ENCODE measurements at places on chromosomes 13 and 19. TPM values are rescaled to one million over a fixed set of nuclear protein-coding genes. Genes with fewer than 3 reads are reported as not detected.

DNA sequence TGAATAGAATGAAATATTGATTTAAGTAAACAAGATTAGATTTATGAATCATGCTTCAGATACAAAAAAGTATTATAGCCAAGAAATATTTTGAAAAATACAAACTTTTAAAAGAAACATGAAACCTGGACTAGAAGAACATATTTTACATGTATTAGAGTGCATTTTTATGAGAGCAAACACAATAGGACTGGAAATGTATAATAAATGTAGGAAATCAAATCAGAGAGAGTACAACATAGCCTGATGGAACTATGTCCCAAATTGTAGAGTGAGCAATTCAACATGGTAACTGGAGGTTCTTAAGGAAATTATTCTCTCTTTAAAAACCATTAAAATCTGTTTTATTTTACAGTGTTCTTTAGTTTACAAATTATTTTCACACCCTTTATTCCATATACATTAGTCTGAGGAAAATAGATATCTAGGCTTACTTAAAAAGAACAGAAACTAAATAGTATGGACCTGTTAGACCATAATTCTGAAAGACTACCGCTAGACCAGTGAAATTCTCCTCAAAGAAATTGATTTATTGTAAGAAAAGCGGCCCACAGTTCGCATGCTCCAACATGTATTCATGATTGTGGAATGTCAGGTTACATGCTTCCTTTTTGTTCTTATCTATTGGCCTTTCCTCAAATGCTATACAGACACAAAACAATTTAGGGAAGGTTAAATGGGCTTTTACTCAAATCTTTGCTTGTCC, 1526.5 kb upstream of the SLC10A2 start:
- H3K27me3 ChIP-seq: no peaks in the 10 kb centered on the region
- no peak overlapping the region for H3K27ac ChIP-seq
- DNase-seq: no peak
- peaks cover 5% of the 10 kb centered on the region for H3K4me1 ChIP-seq

Gene NTF4
- not detected for total RNA-seq

DNA sequence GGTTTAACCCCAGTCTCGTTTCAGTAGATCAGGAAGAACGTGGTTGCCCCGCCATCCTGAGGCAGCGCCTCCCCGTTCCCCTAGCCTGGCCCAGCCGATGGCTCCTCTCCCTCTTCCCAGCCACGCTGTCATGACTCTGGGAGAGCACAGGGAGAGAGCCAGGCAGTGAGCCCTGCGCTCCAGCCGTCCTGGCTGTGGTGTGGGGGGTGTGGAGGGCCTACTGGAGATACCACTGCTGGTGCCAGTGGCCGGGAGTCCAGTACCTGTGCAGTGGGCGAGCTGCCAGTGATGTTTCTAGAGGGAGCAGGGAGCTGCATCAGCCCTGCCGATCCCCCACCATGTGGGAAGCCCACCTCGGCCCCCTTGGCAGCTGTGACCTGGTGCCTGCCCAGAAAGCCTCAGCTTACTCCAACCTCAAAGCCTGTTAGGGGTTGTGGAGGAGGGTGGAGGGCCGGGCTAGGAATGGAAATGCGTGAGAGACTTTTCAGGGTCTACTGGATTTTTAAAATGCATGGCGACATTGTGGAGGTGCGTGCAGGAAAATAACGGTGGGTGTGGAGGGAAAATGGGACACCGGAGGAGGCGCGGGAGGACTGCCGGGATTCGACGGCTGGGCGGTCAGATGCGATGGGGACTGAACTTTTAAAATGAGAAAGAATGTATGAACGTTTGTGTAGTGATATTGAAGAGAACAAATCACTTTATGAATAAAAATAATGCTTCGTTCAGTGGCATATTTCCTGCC, 4.9 kb downstream of the TEX29 start:
- H3K4me3 ChIP-seq: no peak overlapping the region
- no peaks in the 10 kb centered on the region for H3K4me1 ChIP-seq
- no peak for DNase-seq
- H3K27ac ChIP-seq: no peak overlapping the region

DNA sequence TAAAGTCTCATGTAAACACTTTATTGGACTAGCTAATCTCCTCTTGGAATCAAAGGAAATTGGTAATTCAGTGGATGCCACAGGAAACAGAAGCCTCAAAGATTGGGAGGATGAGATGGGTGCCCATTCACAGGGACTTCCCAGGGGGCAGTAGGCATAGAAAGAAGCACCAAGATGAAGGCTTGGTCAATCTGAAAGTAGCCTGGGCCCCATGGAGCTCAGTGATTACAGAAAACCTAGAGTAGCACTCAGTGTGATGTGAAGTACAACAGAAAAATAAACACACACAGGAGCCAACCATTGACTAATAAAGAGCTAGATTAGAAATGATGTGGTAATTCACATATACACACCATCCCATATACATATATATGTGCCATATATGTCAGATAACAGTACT, 560.6 kb downstream of the TBC1D4 start:
- no peak for DNase-seq
- no peak overlapping the region for H3K4me3 ChIP-seq
- no peaks in the 10 kb centered on the region for H3K36me3 ChIP-seq
- H3K4me1 ChIP-seq: no peaks in the 10 kb centered on the region
- no peaks in the 10 kb centered on the region for H3K27me3 ChIP-seq

Measured in transverse colon (tissue), 4 donors.